ENCODE measurements at places on chromosomes 2 and 18. TPM values are rescaled to one million over a fixed set of nuclear protein-coding genes. Genes with fewer than 3 reads are reported as not detected.
A peak's percentile ranks its signal among the peaks of the same experiment; 100 is the strongest.

The PCARE gene
- total RNA-seq: not detected

DNA sequence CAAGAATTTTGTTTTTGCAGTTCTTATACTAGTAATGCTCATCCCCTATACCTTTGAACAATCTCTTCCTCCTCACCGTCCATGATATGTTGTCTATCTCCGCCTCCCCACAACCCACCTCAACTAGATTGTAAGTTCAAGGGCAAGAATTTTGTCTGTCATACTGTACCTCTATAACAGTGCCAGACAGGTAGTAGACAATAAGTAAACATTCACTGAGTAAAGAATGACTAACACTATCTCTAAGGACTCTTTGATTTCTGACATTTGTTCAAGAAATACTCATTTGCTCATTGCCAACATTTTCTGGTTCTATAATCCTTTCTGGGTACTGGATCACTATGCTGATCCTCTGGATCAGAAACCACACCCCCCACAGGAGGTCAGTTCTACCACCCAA, 82.4 kb downstream of the EXOC6B start:
- DNase-seq: no peak

DNA sequence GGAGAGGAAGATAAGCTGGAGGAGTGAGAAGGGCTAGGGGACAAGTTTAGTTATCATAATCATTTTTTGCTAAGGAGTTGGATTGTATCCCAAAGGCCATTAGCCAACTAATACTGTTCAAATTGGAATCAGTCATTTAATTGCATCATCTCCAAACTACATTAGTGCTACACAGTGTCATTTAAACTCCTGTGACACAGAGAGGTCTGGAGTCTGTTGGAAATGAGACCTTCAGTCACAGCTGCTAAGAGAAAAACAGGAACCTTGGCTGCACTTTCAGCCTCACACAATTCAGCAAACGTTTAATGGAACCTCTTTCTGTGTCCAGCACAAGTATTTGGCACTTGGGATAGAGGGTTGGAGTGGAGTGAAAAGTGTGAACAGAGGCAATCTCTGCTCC, 175.5 kb upstream of the MGAT5 start:
- DNase-seq: no peak

GRCh38 chr2:88919087-88919738, 227.7 kb downstream of the RPIA start:
- no peak for DNase-seq

DNA sequence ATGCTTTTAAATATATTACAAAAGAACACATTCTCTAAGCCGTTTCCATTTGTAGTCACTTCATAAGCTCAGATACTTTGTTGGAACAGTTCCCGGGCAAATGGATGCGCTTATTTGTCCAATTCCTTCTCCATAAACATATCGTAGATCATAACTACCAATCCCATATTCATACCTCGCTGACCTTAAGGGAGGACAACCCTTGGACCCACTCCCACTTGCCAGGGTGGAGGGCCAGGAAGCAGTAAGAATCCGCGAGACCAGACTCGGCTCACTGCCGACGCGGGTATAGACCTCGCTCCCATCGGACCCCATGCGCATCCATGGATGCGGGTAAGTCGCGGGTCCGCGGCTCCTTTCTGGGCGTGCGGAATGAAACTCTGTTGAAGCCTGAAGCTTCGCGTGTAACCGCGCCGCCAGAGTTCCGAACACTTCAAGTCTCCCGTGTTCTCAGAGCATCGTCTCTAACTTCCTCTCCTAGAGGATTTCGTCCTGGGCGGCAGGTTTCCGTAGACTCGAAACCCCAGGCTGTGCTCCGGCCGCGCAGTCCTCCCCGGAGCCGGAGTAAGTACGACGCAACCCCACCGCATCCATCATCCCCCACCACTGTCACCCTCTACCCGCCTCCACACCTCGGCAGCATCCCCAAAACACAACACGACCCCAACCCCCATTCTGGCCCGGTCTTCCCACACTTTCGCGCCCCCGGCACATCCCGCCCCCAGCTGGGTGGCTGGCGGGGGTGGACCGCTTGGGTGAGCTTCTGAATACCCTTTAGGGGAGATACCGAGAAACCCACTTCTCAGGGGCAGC, 1.1 kb downstream of the DSC3 start:
- DNase-seq: peak; percentile 64

DNA sequence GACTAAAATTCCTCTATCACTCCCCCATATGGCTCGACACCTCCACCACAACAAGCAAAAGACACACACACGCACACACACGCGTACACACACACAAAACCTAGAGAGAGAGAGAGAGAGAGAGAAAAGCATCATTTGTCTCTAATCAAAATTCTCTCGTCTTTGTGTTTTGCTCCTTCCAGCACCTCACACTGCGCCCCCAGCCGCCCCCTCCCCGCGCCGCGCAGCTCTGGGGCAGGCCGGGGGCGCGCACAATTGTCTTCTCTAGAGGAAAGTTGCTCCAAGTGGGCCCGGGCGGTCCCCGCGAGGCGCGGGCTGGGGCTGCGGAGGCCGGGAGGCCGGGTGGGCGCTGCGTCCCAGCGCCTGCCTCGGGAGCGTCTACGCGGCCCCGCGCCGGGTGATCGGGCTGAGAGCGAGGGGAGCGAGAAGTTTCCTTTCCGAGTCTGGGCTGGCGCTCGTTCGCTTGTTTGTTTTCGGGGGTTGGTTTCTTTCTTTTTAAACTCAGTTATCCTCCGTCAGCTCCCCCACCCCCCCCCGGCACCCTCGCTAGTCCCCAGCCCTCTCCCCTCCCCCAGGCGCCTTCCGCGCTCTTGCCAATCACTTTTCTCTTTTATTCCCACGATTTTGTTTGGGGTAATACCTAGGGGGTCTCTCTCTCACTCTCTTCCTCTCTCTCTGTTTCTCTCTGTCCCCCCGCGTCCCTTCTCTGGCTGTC, 4.1 kb downstream of the ZEB2 start:
- DNase-seq: peak; percentile 66
